AG04450 (cell line): ENCODE measurements at places on chromosomes 4 and X.

- DNase-seq, result no peak
These were observed 113.8 kb upstream of the LRPAP1 start for GRCh38 chr4:3645711-3646679.

GRCh38 chr4:10577508-10578426 is 106.8 kb downstream of the CLNK start:
- DNase-seq, result no peak

DNA sequence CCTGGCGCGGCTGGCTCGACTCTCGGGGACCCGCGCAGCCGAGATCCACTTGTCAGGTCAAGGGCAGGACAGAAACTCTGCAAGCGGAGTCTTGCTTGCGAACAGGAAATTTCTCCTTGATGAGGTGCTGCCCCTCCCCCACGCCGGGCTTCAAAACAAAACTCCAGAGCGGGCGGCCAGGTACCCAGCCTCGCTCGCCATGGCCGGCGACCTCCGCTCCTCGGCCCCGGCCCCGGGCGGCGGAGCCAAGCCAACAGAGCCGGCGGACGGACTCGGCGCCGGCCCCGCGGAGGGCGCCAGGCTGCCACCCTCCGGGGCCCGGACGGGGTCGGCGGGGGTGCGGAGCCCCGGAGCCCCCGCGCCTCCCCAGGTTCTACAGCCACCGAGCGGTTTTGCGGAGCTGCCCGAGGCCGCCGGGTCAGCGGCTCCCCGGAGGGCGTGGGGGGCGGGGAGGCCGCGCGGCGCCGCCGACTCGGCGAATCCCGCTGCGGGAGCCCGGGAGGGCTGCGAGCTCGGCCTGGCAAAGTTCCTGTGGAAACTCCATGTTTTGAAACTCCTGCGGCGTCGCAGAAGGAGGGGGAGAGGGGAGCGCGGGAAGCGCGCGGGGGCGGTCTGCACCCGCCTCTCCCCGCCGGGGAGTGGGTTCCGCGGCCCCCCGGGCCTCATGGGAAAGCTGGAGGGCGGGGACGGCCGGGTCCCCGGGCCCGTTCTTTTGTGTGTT is 11.7 kb upstream of the BCOR start:
- no peak for DNase-seq

GRCh38 chr4:79833857-79834256 is 239.2 kb downstream of the ANTXR2 start:
- DNase-seq, result no peak

- no peak for DNase-seq
These were observed 66.4 kb downstream of the HPRT1 start for GRCh38 chrX:134526399-134526798.

DNA sequence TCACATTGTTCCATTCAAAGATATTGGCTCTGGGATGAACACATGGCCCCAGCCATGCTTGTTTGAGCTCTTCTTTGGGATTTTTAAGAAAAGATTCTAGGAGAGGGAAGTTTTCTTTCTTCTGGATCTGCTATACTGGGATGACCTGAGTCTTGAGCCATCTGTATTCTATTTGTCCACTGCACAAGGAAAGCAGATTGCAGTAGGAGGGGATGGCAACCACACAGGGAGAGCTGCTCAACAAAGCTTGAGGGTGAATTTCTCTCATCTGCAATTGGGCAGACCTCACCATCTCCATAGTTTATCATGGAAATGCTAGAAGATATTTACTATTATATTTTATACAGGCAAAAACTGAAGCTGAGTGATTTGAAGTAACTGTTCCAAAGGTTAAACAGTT is 34.3 kb downstream of the ADH7 start:
- DNase-seq, result no peak

GRCh38 chr4:3411676-3412075 is 30.1 kb upstream of the HGFAC start:
- DNase-seq, result no peak

DNA sequence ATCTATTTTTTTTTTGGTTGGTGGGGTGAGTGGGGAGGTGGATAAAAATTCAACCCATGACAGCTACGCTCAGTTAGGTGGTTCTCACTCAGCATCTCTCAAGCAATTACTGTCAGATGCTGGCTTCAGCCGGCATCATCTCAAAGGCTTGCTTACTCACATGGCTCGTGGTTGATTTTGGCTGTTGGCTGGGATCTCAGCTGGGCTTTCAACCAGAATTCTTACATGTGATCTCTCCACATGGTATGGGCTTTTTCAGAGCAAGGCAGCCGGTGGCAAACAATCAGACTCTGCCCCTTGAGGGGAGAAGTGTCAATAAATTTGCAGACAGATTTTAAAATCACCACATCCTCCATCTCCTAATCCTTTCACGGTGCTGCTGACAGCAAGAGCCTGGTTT is 47.2 kb downstream of the SLC34A2 start:
- no peak for DNase-seq

DNA sequence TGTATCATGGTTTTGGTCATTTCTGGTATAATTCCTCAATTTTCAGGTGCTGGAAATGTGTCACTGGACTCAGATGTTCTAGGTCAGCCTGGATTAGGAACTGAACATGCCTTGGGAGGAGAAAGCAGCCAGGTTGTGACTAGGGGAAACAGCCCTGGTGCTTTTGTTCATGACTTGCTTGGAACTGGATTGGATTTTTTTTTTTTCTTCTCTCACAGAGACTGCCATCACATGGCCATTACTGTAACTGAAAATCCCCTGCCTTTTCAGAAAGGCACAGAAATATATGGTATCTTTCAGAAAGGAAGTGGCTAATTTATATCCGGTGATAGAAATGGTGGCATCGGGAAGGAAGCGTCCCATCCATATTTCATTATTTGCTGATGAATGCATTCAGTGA is 34.6 kb downstream of the SEPTIN11 start:
- DNase-seq, result no peak

- DNase-seq, result no peak
These were observed 296.0 kb downstream of the KLHL4 start for GRCh38 chrX:87813566-87813965.

- no peak for DNase-seq
These were observed at the start of gene ADGRA3 for GRCh38 chr4:22515888-22516541. TSS of gene ADGRA3 (minus strand) at chr4:22516066. CDS start at chr4:22515784, 282 bp downstream.

GRCh38 chr4:45944000-45944399 is 179.9 kb downstream of the GABRG1 start:
- DNase-seq, result no peak

GRCh38 chr4:81471298-81471587 is 464 bp downstream of the RASGEF1B start:
- DNase-seq, result no peak

DNA sequence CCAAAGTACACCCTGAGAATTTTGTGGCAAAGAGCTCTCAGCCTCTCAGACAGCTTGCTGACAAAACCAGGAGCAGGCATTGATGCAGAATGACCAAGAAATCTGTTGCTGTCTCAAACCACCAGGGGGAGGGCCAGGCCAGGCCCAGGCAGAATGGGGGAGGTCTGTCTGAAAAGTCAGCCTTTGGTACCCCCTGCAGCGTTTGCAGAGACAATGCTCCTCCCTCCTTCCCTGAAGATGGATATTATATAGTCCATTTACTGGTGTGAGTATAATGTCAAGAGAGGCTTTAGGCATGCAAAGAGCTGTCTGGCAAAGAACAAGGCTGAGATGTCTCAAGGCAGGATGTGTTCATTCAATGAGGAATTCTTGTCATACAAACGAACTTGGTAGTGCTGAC is 52.9 kb upstream of the TRPC5OS start:
- DNase-seq, result no peak

DNA sequence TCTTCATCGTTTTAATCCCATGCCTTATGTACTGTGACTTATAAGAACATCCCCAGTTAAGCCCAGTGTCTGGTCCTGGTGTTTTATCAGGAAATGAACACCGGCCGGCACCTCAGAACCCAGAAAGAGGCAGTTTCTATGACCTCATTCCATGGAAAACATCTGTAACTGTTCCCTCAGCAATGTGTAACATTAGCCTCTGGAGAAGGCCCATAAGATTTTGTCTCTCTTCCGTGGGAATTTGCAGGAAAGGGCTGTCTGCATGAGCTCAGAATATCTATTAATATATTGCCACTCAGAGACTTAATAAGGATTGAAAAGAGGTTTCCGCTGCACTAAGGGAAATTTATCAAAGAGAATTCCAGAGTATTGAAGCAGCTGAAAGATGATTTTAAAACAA is 3.1 kb upstream of the TCEANC start:
- DNase-seq, result no peak

GRCh38 chrX:25277574-25277973 is 261.8 kb upstream of the ARX start:
- no peak for DNase-seq

DNA sequence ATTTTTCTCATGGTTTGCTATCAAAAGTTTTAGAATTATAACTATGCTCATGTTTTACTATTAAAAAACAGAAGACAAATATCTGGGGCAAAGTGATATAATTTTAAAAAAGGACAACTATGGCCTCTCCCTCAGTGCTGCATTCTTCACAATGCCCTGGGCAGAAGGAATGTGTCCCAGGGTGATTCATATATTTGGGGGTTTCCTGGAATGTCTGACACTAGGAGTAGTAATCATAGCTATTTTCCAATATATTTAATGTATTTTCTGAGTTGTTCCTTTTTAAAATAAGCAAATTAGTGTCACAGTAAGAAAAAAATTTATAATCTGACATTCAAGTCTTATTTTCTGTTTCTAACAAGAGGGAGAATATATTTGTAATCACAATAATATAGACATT is 281.7 kb downstream of the UNC5C start:
- DNase-seq, result no peak

GRCh38 chr4:10671366-10671765 is 13.2 kb downstream of the CLNK start:
- no peak for DNase-seq

- DNase-seq, result no peak
These were observed 124.6 kb upstream of the ANXA3 start for GRCh38 chr4:78426972-78427371.

- no peak for DNase-seq
These were observed 6.3 kb downstream of the SSR4 start for GRCh38 chrX:153800746-153801145.
